Lung microvascular endothelial cell (primary cell): ENCODE measurements at places on chromosomes 2 and 18.

DNA sequence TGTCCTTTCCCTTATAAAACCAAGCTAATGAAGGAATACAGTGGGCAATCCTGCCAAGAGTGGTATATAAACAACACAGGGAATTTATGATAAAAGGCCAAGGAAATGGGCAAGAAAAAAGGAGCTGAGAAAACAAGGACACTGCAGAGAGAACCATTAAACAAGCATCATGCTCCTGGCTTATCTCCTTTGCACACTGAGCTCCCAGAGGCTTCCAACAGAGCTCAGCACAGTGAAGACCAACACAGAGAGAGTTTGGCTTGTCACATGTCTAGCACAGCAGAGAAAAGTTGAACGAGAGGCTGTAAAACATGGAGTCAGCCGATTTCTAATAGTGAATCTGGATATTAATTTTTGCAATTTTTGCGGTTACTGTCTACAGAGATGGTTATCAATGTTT, 68.0 kb upstream of the KLF7 start:
- no peak for DNase-seq

GRCh38 chr2:101249826-101250225, 2.9 kb upstream of the CNOT11 start:
- DNase-seq: no peak

- no peak for DNase-seq
Measured at GRCh38 chr2:239930871-239931771, 94.0 kb downstream of the NDUFA10 start.

DNA sequence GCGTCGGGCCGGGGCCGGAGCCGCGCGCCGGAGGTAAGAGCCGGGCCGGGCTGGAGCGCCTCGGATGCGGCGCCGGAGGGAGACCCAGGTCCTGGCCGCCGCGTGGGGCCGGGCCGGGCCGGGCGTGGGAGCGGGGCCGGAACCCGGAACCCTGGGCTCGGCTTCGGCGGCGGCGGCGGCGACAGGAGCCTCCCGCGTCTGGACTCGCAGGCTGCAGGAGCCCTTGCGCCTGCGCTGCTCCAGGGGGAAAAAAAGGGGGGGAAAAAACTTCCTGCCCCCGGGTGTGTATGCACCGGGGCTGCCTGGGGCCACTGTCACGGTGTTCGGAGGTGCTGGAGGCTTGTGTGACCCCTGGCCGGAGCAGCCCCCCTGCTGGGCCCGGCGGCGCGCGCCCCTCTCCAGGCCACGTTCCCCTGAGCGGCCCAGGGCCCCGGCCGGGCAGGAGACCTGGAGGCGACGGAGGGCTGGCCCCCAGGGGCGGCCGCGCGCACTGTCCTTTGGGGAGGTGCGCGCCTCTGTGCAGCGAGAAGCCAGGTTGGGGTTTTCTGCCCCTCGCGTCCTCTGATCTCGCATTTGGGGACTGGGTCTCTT, 864 bp downstream of the KLHL29 start:
- DNase-seq: peak; percentile 37

DNA sequence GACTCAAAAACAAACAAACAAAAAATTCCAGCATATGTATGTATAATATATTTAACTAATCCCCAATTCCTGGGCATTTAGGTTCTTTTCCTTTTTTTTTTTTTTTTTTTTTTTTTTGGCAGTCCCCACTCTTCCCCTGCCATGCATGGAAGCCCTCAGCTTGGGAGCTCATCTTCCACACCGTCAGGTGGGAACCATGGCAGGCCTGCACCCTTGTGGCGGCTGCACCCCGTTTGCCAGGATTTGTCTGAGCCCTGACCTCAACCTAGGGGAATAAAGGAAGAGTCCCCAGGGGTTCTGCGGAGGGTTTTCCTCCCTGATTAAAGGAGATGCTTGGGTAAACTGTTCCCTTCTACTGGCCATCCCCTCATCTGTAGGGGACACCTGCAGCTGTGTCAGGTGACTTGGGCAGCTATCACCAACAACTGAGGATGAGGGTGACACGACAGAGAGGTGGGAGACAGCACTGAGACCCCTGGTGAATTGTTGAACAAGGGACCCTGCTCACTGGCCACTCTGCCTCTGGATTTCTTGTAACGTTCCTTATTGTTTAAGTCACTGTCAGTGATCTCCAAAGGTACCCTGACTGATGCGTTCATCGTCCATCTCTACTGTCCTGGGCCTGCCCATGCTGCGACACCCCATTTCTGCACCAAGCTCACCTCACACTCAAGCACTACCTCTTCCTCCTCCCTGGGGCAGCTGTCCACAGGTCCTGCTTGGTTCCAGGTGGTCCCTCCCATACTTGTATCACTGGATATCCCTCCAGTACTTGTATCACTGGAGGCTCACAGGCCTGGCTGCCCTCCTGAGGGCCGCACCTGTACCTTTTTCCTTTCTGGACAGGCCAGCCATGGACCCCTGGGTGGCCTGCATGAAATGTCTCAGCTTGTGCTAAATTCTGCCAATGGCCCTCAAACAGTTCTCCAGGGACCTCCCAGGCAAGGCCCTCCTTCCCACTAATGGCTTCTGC, 14.5 kb downstream of the TMEM185B start:
- DNase-seq: no peak

DNA sequence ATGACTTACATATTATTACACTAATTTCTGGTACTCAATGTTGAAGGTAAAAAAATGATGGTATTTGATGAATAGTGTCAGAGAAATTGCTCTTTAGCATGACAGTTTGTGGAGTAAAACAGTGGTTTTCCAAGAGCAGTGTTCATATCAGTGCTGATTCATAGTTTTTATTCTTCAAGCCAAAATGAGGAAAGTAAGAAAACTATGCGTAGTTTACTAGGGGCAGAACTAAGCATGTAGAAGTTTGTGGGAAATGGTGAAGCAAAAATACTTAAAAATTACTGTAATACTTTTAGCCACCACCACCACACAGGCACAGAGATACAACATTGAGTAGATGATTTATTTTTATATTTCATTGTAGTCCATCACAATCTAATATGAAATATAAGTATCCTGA, 137.3 kb downstream of the ZNF804A start:
- DNase-seq: no peak
